ENCODE measurements at places on chromosomes 13 and 19.

DNA sequence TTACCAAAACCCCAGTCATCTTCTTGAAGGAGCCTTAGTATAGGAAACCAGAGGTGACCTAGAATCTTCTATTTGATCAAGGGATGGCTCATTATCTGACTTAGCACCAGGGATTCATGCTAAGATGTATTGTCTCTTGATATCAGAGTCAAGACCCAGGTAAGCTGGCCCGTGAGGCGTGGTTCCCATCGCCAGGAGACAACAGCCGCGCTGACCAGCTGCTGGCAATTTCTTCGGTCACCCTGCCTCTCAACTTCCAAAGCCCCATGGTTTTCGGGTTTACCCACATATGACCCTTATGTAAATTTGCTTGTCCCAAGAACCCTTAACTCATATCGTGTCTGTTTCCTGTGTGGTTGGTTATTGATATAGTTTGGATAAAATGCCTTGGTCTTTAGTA, 77.7 kb upstream of the VSTM2B start:
- DNase-seq: no peak

DNA sequence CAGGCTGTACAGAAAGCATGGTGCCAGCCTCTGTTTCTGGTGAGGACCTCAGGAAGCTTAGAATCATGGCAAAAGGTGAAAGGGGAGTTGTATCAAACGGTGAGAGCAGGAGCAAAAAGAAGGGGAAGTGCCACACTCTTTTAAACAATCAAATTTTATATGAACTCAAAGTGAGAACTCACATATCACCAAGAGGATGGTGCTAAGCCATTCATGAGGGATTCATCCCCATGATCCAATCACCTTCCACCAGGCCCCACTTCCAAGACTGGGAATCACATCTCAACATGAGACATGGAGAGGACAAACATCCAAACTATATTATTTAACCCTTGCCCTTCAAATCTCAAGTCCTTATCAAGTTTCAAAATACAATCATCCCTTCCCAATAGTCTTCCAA, 836.7 kb downstream of the SLITRK5 start:
- no peak for DNase-seq

GRCh38 chr13:110949628-110950027, 34.8 kb upstream of the ANKRD10 start:
- no peak for DNase-seq

- DNase-seq: no peak
Measured at GRCh38 chr19:56987184-56987583, 132.6 kb upstream of the USP29 start.

DNA sequence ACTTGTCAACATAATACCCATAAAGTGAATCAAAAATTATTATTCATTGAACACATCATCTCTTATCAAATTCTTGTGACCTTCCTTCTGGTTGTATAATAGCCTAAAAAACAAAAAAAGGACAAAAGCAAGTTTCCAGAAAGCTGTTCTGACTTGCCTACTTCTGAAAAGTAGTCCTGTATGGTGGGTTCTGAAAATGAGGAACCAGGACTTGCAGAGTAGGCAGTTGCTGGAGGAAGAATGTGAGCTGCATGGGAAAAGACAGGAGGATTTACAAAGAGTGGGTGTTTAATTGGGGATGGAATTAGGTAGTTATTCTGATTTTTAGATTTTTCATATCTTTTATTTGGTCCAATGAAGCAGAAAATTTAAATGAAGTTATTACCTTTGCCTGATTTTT, 56.7 kb downstream of the RCBTB2 start:
- DNase-seq: no peak

- DNase-seq: no peak
Measured at GRCh38 chr13:80603351-80603750, 262.4 kb upstream of the SPRY2 start.

GRCh38 chr13:65555962-65556361, 1674.2 kb downstream of the PCDH9 start:
- no peak for DNase-seq

GRCh38 chr19:20315543-20315942, 148.5 kb downstream of the ZNF486 start:
- no peak for DNase-seq

- DNase-seq: no peak
Measured at GRCh38 chr13:102687520-102687919, 7.3 kb downstream of the METTL21C start.

DNA sequence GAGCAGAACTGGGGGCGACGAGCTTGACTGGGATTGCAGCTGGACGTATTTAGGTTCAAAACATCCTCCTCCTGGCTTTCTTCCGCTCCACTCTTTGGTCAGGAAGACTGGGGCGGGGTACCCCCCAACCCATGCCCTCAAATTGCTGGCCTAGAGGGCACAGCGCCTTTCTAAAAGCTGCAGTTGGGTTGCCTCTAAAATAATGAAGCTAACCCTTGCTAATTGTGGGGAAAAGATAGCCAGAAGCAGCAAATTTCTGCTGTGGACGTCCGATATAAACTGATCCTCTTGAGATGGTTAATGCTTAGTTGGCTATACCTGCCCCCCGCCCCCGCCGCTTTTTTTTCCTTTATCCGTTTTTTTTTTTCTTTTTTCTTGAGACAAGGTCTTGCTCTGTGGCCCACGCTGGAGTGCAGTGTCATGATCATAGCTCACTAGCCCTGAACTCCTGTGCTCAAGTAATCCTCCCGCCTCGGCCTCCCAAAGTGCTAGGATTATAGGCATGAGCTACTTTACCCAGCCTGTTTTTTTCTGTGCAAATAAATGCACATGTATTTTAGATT, 754 bp upstream of the CHERP start:
- peak; percentile 22 for DNase-seq

DNA sequence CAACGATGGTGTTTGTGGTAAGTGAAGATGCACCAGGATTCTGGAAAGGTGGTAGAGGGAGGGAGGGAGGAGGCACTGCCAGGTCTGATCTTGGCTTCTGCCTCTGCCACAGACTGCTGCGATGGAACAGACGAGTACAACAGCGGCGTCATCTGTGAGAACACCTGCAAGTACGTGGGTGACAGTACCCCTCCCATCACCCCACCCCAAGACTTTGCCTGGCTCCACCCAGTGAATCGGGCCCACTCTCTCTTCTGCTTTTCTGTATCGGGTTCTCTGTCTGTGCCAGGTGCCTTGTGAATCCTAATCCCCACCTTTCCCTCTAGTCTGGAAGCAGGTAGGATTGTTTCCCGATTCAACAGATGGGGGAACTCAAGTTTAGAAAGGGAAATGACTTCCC, 2.5 kb downstream of the PRKCSH start:
- no peak for DNase-seq

- no peak for DNase-seq
Measured at GRCh38 chr13:30157616-30157993, 149.7 kb downstream of the KATNAL1 start.

- no peak for DNase-seq
Measured at GRCh38 chr19:39142630-39143029, 17.0 kb downstream of the PAK4 start.

DNA sequence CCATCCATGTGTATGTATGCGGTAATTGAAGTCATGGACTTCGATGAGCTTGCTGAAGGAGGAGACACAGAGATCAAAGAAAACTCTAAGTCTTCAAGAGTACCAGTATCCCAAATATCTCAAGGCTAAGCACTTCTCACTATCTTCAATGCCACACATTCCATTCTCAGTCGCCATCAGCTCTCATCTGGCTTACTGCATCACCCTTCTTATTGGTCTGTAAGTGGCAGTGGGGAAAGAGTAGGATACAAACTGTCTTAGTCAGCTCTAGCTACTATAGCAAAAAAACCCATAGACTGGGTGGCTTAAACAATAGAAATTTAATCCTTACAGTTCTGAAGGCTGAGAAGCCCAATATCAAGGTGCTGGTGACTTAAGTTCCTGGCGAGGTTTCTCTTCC, 218.7 kb downstream of the POSTN start:
- no peak for DNase-seq

DNA sequence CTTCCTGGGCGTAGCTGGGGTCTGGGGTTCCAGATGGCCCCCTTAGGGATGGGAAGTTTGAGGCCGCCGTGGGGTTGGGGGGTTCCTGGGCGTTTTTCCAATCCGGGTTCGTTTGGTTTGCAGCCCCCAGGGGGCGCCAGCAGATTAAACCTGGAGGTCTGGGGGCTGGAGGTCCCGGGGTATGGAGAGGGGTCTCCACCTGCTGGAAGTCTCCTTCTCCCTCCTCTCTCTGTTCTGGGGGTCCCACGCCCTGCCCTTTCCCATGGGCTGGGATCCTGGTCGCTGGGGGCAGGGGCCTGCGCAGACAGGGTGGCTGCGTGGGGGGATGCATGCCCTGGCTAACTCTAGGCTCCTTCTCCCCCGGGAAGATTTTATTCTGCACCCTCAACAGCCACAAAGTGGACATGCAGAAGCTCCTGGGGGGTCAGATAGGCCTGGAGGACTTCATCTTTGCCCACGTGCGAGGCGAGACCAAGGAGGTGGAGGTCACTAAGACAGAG, 899 bp downstream of the GIPC3 start:
- DNase-seq: peak; percentile 32

GRCh38 chr13:71312923-71313322, 554.1 kb downstream of the DACH1 start:
- no peak for DNase-seq

DNA sequence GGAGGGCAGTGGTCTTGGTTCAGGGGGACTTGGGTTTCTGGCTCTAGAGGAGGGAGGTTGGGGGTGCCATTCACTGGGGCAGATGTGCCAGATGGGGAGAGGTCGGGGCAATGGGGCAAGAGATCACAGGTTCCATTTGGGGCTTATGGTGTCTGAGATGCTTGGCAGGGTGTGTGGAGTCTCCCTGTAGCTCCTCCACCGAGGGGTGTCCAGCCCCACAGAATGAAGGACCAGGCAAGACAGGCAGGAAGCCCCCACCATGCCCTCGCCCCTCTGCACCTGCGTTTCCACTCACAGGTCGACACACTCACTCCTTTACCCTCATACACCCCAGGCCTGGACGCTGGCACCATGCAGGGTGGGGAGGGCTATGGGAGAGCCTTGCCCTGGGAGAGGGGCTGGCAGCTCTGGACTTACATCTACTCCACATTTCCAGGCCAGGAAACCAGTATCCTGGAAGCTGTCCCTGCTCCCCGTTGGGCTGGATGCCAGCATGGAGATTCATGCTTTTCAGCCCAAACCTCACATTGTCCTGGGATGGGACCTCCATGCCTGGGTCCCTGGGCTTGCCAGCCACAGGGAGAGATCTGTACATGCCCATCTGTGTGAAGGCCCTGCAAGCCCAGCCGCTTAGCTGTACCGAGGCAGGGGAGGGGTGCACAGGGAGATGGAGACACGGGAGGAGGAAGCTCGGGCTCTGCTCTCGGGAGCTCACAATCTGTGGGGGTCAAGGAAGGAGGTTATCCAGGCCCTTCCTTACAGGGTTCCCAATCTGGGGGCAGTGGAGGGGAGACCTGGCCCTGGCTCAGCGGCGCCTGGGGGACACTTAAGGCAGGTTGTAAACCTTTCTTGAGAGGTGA, 77.1 kb downstream of the CHST8 start:
- DNase-seq: no peak

- no peak for DNase-seq
Measured at GRCh38 chr13:58051807-58052375, 420.3 kb downstream of the PCDH17 start.

GRCh38 chr13:112761701-112762689, 72.2 kb downstream of the ATP11A start:
- no peak for DNase-seq

DNA sequence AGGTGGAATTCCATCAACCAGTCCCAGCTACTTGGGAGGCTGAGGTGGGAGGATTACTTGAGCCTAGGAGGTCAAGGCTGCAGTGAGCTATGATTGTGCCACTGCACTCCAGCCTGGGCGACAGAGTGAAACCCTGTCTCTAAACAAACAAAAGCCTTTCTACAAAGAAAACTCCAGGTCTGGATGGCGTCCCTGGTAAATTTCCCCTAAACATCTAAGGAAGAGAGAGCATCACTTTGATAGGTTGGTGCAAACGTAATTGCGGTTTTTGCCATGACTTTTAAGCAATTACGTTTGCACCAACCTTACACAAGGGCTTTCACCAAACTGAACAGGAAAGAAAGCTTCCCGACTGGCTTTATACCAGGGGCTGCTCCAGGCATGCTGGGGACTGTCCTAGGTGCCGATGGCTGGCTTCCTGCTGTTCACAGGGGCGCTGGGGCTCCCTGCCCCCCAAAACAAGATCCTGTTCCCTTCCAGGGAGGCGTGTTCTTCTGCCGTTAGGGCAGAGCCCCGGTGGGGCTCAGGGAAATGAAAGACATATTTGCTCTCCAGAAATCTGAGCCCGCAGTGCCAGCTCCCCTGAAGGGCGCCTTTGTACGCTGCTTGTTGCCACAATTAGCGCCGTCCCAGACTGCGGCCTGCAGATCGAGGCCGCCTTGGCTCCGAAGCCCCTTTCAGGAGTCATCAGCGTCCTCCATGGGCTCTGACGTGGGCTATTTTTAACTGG, 38.7 kb upstream of the KLF2 start:
- no peak for DNase-seq

DNA sequence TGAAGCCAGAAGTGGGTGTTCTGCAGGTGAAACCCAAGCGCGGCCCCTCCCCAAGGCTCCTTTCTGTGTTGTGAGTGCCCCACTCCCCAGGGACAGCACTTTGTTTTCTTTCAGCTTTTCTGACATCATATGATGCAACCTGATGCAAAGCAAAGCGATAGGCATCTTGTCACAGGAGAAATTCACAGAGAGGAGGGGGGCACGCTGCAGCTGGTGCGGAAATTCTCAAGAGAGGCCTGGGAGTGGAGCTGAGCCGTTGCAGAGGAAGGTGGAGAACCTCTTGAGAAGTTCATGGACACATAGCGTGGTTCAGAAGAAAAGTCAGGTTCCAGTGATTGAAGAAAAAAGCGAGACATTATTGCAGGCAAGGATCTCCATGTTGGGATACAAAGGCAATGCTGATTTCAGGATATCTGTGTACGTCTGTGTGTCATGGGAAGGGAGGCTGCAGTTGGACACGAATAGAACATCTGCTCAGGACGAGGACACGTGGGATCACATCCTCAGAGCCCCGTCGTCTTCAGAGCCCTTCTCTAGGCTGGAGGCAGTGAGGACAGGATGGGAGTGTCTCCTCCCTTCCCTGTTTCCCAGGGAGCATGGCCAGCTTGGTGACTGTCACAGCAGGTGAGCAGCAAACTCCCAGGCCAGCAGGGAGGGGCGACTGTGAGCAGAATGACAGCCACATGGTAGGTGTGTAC, 79.2 kb downstream of the IRS2 start:
- no peak for DNase-seq

- DNase-seq: no peak
Measured at GRCh38 chr13:35860661-35861060, 270.5 kb downstream of the DCLK1 start.

- no peak for DNase-seq
Measured at GRCh38 chr19:33325920-33326319, 23.6 kb upstream of the CEBPA start.

- DNase-seq: no peak
Measured at GRCh38 chr13:99956473-99957349, 14.9 kb downstream of the ZIC5 start.

- DNase-seq: no peak
Measured at GRCh38 chr19:1956868-1957492, 16.0 kb downstream of the CSNK1G2 start.

DNA sequence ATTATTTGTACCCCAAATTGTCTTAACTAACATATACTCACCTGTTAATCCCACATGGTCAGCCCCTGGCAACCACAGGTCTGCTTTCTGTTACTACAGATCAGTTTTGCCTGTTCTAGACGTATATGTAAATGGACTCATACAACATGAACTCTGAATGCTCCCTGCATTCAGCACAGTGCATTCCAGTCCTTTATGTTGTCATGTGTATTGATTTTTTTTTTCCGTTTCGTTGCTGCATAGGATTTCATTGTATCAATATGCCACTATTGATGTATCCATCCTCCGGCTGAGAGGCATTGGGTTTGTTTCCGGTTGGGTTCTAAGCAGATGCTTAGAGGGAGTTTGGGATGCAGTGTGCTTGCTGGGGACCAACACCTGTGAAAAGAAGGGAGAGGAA, 36.1 kb upstream of the TNFRSF19 start:
- DNase-seq: no peak
